ENCODE measurements at places on chromosomes 5 and 9.

- DNase-seq: no peak
These were observed 28.7 kb downstream of the LARP1 start for GRCh38 chr5:154783774-154784460.

DNA sequence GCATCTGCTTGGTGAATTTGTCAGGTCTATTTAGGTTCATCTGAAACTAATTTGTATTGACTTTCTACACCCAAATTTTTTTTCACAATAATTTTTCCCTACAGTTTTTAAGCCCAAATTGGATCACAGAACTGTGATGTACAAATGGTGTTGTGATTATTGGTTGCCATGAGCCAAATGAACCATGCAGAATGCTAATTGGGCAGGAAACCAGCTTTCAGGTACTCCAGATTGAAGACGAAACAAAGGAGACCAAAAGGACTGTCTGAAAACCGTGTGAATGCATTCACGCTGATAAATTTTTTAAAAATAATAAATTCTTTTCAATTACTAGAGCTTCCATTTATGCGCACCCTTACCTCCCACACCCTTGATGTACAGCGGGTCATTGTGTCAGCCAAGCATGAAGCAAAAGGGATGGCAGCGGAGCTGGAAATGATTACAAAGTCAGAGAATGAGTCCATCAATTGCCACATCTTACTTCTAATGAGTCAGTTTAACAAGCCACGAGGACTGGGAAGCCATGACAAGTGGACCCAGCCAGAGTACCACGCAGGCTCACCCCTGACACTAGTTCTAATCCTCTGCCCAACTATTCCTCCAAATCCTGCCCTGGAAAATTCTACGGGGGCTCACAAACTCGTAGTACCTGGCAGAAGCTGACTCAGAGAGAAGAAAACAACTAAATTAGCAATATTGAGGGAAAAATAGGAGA, 66.5 kb downstream of the SEMA6A start:
- DNase-seq: no peak

DNA sequence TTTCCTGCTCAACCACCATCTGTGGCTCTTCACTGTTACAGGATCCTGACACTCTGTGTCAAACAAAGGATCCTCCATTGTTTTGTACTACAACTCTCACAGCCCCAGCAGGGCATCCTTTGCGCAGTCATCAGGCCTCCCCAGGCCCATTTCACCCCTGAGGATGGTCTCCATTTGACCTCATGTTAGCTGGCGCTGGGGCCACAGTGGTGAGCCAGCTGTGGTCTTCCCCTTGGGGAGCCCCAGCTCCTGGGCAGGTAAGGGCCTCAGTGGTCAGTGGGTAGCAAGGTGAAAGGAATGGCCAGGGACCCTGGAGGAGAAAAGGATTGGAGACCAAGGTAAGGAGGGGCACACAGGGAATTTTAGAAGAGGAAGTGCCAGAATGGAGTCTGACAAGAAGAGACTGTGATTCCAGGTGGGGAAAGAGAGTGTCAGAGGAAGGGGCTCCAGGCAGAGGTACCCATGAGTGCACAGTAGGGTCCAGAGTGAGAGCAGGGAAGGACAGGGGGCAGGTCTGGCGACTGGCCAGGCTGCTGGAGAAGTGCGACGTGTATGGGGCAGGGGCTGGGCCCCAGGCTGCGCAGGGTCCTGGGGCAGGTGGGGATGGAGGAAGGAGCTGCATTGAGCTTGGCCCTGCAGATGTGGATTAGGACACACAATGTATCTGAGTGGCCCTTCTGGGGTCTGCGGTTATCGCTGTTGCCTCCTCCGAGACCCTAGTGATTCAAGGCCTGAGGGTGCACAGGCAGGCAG, 109.9 kb downstream of the PHF2 start:
- no peak for DNase-seq

GRCh38 chr5:133371371-133372155, 240.8 kb downstream of the FSTL4 start:
- DNase-seq: no peak

- DNase-seq: no peak
These were observed 400.5 kb upstream of the DAB2 start for GRCh38 chr5:39825301-39825700.

DNA sequence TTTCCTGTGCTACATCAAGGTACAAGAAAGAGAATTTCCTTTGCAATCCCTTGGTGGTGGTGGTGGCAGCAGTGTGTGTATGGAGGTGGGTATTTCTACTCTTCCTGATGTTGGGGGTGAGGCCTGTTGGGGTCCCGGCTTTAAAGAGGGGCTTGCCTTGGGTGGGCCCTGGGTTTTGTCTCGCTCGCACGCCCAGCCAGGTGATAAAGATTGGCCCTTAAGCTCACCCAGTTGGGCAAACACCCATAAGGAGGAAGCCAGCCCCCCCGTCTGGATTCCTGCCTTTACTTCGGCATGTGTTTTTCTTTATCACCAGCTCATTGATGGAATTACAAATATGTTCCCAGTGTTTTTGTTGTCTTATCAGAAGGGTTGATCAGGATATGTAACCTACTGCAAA, 16.0 kb upstream of the SARDH start:
- DNase-seq: no peak

- peak; percentile 86 for DNase-seq
These were observed 757 bp downstream of the CDC26 start for GRCh38 chr9:113274474-113275156.

DNA sequence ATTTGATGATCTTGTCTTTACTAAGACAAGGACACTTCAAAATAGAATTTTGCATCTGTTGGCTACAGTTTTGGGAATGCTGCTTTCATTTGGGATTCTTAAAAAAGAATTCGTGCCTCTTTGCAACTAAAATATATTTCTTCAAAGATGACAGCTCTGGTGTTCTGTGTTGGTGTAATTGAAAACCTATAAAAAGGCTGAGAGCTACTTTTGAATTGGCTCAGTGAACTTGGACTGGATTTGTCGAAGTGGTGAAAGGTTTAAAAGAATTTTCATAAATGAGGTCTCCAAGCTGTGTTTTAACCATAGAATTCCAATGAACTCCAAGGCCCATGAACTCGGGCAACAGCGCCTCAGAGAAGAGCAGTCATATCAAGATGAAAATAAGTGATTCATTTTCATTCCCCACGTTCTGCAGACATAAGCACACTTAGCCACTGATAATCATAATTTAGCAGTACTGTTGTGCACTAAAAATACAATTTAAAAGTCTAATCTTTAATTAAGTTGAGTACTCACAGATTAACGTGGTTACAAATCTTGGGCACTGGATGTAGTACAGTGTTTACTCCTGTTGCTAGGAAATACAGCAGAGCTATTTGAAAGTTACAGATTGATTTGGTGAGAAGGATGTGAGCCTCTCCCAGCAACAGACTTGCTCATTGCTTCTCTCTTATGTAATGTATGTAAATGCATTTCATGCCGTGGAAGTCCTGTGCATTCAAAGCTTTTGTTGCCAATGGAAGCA, 10.9 kb downstream of the SNCAIP start:
- no peak for DNase-seq

Measured in OCI-M1 (cell line).